ENCODE measurements at places on chromosomes 5 and 9.
A peak's percentile ranks its signal among the peaks of the same experiment; 100 is the strongest.

GRCh38 chr9:127451858-127452656, 747 bp downstream of the LRSAM1 start:
- DNase-seq: peak; percentile 38

- no peak for DNase-seq
These were observed 7.2 kb upstream of the LIFR start for GRCh38 chr5:38563624-38564023.

DNA sequence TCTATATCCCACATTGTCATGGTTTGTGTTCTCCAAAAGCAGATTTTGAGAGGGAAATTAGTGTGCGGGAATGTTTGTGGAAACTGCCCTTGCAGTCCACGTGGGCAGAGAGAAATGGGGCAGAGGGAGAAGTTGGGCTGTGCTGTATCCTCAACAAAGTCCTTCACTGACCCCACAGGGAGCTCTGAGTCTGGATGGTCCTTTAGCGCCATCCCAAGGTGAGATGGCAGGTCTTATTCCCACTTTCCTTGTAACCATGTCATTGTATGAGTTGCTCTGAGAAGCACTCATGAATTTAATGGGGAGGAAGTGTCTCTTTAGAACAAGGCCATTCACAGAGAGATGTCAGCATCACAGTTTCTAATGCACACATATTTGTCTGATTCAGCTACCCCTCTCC, 127.1 kb downstream of the ANKRD18B start:
- DNase-seq: no peak

DNA sequence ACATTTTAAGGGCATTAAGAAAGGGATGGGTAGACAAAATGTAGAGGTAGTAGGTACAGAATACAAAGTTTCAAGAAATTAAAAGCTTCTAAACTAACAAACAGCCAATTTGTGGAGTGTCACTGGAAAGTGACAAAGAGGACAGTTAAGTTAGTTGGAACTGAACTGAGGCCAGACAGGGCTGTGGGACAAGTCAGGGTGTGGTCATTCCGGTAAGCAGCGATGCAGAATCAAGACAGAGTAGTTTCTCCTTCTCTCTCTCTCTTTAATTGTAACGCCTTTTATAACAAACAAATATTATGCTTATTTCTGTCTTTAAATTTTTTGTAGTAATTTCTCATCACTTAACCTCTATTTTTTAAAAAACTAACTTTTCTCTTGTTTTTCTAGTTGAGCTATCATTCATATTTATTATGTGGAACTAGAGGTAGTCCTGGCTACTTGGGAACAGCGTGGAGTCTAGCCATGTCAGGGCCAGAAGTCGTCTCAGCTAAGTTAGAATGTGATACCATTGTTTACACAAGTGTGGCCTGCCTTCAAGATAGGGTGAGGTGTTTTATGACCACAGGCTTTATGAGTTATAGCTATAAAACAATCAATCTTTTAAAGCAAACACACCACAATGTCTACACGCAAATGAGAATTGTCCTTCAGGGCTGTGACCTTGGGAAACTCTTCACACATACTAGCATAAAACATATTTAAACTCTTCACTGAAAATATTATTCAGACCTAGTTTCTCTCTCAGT, 115.3 kb upstream of the CDKN2B start:
- DNase-seq: no peak

- no peak for DNase-seq
These were observed 325.7 kb upstream of the WWC1 start for GRCh38 chr5:167965710-167966109.

GRCh38 chr9:92739346-92739970, 25.2 kb downstream of the BICD2 start:
- DNase-seq: no peak

- no peak for DNase-seq
These were observed 7.2 kb upstream of the MCC start for GRCh38 chr5:113495422-113495841.

- no peak for DNase-seq
These were observed 55.4 kb downstream of the COL15A1 start for GRCh38 chr9:98999152-98999525.

DNA sequence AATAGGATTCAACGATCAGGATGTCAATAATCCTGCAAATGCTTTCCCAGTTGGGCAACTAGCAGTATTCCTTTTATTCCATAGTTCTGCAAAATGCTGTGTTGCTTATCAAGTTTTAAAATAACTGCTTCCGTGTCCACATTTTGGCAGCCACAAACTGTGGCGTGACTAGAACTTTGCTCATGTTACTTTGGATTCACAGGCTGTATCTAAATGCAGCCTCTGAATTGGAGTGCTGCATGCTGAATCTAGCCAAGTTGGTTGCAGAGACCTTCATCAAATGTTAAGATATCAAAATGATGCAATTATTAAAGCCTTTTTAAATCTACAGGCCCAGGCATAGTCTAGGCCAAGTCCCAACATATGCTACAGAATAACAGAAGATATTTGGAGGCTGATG, 249.2 kb downstream of the NR2F1-AS1 start:
- DNase-seq: no peak

DNA sequence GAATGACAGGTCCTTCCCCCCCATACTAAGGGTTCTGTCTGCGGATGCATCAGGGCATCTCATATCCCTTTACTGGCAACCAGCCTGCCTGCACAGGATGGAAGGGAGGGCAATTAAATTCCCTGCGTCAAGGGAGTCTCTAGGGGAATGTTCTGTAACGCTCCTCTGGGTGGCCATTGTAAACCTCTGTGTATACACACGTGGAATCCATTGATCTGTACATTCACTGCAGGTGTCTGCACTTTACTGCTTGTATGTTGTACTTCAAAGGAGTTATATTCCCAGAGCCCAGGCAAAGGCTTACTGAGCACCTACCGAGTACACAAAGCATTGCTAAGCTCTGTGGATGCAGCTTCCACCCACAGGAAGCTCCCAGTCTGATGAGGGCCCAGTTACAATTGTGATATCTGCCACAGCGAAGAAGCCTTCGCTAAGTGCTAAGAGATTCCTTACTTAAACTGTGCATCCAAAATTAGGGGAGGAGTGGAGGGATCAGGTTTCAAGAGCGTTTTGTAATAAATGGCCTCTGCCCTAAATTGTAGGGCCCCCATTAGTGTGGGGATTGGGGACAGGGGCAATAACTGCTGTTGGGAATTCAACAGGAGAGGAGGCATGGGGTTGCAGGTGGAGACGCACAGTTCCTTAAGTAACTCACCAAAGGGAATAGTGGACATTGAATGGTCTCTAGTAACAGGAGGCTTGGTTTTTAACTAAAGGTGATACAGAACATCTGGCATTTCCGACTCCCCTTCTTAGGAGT, 1.5 kb upstream of the RETREG1 start:
- DNase-seq: no peak

GRCh38 chr9:73219985-73220626, 68.4 kb downstream of the ANXA1 start:
- DNase-seq: no peak

DNA sequence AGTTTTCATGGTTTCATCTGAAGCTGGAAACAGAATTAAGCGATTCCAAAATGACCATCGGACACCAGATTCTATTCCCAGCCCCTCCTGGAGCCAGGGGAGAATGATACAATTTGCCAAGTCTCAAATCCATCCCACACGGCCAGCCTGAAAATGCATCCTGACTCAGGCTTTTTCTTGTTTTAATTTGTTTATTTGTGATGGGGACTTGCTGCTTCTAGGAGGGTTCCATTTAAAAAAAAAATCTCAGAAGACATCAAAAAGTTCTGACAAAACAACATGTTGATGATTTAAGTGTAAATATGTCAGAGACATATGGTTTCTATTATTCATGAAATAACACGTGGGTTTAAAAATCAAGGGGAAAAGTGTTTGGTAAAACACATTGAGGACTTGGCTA, 173.2 kb downstream of the GAS1 start:
- DNase-seq: no peak

DNA sequence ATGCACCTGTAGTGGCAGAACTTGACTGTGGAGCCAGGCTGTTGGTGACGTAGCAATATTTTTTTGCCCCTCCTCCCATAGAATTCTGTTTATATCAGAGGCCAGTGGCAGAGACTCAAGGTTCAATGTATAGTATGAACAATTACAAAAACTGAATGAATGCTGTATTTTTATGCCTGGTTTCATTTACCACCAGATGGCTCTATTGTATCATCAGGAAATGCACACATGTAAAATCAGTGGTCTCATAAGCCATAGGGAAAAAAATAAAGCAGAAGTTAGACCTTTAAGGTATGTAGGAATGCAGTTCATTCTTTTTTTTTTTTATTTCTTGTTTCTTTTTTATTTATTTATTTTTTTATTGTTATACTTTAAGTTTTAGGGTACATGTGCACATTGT, 43.6 kb downstream of the CCDC192 start:
- no peak for DNase-seq

GRCh38 chr5:115758356-115758755, 58.1 kb downstream of the CDO1 start:
- no peak for DNase-seq

DNA sequence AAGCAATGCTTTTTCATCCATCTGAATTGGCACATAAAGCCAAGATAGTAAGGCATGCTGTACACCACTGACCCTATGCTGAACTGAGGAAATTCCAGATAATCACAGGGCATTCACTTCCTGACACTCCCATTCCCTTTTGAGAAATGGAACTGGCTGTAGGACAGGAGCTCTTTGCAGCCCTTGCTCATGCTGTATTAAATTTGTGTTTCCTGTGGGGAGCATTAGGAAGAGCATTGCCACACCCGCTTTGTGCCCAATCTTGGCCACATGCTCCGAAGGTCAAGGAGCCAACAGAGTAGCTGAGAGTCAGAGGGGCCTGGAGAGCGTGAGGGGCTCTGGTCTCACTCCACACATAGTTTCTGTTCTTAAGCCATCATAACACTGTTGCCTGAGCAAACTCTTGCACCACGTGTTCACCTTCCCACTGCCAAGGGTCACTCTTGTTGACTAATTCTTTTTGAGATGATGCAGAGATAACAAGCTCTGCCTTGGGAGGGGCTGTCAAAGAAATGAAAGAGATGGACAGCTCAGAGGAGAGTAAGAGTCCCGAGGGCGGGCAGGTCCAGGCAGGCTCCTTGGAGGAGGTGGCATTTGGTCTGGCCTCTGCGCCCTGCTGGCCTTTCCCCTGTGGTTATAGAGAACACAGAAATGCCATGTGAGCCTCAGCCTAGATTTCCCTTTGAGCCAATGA, 31.7 kb upstream of the ARAP3 start:
- DNase-seq: no peak

DNA sequence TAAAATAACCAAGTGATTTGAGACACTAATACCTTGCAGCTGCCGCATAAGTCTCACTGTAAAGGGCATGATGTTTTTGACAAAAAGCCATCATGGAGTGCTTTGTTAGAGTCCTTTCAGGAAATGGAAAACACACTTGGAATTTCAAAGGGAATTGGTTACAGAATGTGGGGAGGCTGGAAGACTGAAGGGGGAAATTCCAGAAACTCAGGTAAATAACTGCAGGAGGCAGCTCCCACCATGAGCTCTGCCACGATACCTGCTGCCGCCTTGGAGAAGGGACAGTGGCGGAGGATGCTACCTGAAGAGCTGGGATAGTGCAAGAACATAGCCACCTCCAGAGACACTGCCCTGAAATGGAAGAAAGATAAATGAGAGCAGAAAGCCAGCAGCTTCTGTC, 66.9 kb downstream of the PRKACG start:
- DNase-seq: no peak

DNA sequence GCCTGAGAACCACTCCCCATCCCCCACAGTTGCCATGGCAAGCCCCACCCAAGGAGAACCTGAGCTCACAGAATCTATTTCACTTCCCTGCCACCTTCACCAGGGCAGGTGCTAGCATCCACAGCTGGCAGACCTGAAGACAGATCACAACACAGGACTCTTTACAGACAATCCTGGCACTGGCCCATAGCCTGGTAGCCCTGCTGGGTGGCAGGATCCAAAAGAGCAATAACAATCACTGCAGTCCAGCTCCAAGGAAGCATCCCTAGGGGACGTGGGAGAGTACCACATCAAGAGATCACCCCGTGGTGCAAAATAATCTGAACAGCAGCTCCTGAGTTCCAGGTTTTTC, 463.2 kb upstream of the PIK3R1 start:
- no peak for DNase-seq

DNA sequence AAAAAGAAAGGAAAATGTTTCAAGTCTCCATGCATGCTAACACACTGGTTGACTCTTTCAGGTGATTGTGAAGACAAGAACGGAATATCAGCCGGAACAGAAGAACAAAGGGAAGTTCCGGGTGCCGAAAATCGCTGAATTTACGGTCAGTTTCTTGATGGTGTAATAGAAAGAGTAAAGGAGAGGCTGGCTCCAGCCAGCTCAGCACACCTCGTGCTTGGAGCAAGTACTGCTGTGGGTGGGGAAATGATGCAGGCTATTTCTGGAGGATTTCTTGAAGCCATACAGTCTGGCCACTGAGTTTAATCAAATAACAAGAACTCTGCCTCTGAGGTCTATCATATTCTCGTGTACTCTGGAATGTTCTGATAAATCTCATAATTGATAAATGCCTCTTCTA, 18.7 kb downstream of the NSG2 start:
- DNase-seq: no peak

DNA sequence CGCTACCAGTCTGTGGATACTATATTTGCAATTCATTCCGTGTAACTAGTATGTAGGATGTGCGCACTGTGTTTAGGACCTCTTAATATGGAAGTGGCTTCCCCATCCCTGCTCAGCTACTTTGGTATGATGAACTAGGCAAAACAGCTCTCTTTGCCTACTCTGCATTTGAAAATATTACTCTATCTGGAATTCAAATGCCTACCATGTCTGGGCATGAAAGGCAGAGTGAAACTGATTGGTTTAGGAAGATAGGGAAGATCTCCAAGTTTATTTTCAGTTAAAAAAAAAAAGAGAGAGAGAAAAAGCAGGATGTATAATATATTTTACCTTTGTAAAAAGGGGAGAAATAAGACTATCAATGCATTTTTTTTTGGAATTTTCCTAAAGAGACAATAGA, 74.1 kb upstream of the ELL2 start:
- no peak for DNase-seq

- DNase-seq: no peak
These were observed 157.5 kb upstream of the SMIM23 start for GRCh38 chr5:171627936-171628632.

DNA sequence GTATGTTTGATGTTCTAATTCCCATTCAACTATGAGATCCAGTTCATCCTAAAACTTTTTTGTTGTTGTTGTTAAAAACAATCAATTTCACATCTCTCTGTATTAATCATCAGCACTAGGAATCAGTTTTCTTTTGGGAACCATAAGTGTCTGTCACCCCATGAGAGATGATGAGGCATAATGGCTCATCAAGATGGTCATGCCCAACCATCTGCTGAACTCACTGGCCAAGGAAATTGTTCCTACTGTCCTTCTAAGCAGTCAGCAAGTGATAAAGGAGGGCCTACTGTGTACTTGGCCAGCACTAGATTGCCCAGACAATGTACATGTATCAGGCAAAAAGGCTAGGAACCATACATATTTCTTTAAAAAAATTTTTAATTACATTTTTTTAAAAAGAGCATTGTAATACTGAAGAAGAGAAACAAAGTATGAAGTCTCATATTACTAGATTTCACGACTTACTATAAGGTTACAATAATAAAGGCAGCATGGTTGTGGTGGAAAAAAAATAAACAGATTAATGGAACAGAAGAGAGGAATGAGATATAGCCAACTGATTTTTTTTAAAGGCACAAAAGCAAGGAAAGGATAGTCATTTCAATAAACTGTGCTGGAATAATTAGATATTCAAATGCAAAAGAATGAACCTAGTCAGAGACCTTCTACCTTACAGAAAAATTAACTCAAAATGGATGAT, 458.3 kb downstream of the SPOCK1 start:
- no peak for DNase-seq
